Retina (tissue), 1 donor: ENCODE measurements at places on chromosomes 7 and 10.

GRCh38 chr10:44068716-44069482 is 316.0 kb downstream of the CXCL12 start:
- DNase-seq: no peak

DNA sequence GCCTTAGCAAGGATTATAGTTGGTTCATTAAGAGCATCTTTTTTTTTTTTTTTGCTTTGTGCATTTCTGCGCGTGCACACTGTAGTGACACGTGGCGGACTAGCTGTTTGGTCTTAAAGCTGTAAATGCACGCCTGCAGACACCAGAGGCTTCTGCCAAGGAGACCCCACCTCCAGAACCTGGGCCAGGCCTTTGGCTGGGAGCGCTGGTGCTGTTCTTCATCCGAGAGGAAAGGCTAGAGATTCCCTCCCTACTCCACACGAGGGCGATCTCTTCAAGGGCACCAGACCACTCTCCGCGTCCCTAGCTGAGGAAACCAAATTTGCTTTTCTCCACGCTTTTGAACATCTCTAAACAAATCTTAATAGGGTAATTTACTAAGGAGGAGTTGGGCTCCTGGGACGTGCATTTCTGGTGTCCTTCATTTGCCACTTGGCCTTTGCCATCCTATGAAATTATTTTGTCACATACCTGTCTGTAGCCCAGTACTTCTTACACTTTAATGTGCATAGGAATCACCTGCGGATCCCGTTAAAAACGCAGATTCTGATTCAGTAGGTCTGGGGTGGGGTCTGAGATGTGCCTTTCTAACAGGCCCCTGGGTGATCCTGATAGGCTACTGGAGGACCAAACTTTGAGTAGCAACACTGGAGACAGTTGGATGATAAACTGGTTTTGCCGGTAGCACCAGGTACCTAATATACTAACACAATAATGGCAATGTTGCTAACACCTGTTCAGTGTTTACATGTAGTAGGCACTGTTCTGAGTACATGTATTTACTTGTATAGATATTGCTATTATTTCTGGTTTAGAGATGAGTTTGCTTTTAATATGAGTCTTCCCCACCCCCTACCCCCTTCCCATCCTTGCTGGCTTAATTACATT is 1.3 kb upstream of the SLC26A5 start:
- DNase-seq: peak; percentile 77

DNA sequence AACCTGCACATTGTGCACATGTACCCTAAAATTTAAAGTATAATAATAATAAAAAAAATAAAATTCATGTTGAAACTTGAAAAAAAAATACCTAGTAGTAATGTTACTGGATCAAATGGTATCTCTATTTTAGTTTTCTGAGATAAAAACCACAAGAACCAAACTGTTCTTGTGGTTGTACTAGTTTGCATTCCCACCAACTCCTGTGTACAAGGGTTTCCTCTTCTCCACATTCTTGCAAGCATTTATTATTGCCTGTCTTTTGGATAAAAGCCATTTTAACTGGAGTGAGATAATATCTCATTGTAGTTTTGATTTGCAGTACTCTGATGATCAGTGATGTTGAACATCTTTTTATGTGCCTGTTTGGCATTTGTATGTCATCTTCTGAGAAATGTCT is 177.7 kb downstream of the KIF20B start:
- DNase-seq: no peak

GRCh38 chr7:130254555-130254954 is 12.1 kb upstream of the CPA2 start:
- no peak for DNase-seq

DNA sequence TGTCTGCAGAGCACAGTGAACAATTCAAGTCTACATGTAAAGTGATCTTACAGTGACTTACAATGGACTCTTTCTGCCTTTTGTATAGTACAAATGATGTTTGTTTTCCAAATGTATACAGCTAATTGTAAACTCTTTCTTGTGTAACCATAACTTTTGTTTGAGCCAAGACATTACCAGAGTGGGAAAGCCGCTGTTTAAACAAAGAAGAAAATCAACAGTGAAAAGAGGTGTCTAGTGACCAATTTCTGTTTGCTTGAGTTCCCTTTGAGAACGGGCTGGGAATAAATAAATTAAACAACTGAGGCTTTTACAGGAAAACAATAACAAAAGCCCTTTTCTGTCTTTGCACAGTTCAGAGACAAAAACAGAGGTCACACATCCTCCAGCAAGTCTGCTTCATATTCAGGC is 1163.4 kb downstream of the CNTNAP2 start:
- no peak for DNase-seq
